Gastroesophageal sphincter (tissue), 4 donors: ENCODE measurements at places on chromosomes 12 and 14.

- no peaks in the 10 kb centered on the region for H3K4me1 ChIP-seq
- no peaks in the 10 kb centered on the region for H3K36me3 ChIP-seq
- ATAC-seq: no peak
- H3K27ac ChIP-seq: no peak overlapping the region
- no peak overlapping the region for H3K4me3 ChIP-seq
- no peaks in the 10 kb centered on the region for H3K27me3 ChIP-seq
Measured at GRCh38 chr12:117002051-117002817, 91.5 kb downstream of the FBXW8 start.

DNA sequence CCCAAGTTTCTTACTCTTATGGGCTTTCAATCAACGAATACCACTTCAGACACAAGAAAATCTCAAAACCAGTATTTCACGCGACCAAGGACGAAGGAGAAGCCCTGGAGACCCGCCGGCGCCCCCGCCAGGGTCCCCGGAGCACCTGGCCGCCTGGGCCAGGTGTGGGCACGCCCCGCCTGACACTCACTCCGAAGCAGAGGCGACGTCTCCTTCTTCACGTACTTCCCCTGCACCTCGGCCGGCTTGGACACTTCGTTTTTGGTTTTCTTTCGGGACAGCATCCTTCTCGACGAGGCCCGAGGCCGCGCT is 466 bp downstream of the SAV1 start:
- peaks cover 41% of the 10 kb centered on the region for H3K4me1 ChIP-seq
- peak overlapping the region; percentile 61 for H3K4me3 ChIP-seq
- no peaks in the 10 kb centered on the region for H3K27me3 ChIP-seq
- H3K36me3 ChIP-seq: no peaks in the 10 kb centered on the region

GRCh38 chr14:88281447-88281846 is 41.6 kb downstream of the KCNK10 start:
- no peaks in the 10 kb centered on the region for H3K27me3 ChIP-seq
- no peak overlapping the region for H3K27ac ChIP-seq
- H3K4me3 ChIP-seq: no peak overlapping the region
- no peaks in the 10 kb centered on the region for H3K4me1 ChIP-seq
- no peak for ATAC-seq

DNA sequence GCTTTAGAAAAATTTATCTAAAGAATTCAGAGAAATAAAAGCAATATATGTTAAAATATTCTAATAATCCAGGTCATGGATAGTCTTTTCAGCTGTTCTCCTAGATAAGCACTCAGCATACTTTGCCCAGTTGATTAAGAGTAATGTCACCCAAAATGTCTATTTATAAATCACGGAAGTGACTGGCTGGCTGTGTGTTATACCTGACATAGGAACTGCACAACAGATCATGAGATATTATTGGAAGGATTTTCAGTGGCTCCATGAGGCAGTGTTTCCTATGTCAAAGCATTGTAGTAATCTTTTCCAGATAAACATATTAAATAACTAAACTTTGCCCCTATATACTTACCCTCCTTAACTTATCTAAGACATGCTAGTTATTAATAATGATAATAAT is 128.8 kb downstream of the ITPR2 start:
- ATAC-seq: no peak
- peaks cover 4% of the 10 kb centered on the region for H3K4me1 ChIP-seq
- H3K27me3 ChIP-seq: no peaks in the 10 kb centered on the region
- no peak overlapping the region for H3K27ac ChIP-seq
- no peak overlapping the region for H3K4me3 ChIP-seq
- H3K36me3 ChIP-seq: no peaks in the 10 kb centered on the region
